ENCODE measurements at places on chromosomes 1 and 21.
A peak's percentile ranks its signal among the peaks of the same experiment; 100 is the strongest.

GRCh38 chr1:162498496-162498810 is 835 bp downstream of the UHMK1 start:
- no peak for DNase-seq

DNA sequence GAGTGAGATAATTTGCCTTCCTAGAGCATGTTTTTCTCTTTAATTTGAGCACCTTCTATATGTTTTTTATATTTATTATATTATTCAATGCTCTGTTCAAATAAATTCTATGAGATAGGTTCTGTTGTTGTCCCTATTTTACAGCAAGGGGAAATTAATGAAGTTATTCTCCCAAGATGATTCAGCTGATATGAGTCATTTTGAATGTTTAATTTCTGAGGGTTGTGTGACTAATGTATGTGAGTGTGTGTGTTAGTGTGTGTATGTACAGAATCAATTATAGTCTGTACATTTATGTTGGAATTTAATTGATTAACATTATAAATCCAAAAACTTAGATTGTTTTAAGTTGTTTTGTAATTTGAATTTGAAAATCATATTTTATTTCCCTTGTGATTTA is 1536.7 kb upstream of the B3GALT2 start:
- DNase-seq = no peak

DNA sequence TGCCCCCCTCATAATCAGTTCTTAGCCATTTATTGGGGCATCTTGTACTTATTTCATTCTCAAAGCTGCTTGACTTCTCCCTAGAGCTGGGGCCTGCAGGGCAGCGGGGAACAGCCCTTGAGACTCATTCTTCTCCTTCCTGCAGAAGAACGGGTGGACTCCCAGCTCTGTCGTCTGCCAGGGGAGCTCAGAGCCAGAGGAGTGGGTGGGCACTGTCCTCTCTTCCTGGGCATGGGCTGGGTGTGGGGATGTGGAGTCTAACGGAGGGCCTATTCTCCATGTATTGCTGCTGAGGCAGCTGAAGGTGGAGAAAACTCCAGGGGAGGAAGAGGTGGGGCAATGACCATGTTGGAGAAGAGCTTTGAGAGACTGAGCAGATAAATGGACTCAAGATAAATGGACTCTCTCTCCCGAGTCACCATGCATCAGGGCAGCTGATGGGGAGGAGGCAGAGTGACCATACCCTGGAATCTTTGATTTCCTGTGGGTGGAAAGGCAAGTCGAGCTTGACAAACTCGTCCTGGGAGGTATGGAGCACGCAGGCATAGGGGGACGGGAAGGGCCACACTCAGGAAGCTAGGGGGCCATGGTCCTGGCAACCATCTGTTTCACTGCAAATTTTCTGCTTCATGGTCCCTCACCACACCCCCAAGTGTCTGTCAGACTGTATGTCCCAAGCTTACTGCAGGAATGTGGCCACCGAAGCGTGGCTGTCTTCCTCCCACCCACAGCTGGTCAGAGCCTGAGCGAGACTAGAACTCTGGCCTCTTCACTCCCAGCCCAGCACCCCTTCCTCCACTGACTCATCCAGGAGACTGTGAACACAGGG is 56.9 kb upstream of the ATP2B4 start:
- no peak for DNase-seq

- no peak for DNase-seq
Observed at GRCh38 chr1:168138134-168138533, 1.4 kb upstream of the GPR161 start.

DNA sequence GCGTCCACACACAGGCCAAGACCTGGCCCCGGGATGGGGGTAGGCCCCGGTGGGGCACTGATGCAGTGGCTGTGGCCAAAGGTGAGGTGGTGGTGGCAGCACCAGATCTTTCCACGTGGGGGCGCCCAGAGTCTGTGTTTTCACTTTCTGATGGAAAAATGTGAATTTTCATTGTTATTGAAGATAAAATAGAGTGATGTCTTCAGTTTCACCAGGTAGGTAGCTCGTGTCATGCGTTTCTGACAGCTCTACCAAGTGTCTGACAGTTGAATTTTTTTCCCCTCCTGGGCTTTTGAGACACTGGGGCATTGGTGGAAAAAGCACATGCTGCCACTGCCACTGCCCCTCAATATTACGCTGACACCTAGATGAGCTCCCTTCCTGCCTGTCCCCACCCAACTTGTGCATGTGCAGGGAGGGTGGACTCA is 40.0 kb upstream of the MAGOH start:
- peak; percentile 65 for DNase-seq

DNA sequence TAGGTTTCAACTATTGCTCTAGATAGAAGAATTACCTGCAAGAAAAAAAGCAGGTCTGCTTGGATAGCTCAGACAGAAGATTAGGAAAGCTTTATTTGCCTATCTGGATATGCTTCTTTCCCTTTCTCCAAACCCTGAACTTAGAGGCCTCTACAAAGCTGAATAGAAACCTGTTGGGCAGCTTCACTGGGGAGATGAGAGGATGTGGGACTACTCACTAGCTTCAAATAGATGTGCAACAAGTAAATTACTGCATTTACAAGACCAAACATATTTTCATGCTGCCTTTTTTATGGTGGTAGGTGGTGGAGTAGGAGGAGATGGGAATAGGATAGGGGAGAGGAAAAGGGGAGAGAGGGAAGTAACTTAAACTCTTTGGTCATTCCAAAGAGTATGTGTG is 6.4 kb downstream of the CLCA2 start:
- no peak for DNase-seq

GRCh38 chr21:39915881-39916280 is 48.6 kb downstream of the PCP4 start:
- DNase-seq = no peak

DNA sequence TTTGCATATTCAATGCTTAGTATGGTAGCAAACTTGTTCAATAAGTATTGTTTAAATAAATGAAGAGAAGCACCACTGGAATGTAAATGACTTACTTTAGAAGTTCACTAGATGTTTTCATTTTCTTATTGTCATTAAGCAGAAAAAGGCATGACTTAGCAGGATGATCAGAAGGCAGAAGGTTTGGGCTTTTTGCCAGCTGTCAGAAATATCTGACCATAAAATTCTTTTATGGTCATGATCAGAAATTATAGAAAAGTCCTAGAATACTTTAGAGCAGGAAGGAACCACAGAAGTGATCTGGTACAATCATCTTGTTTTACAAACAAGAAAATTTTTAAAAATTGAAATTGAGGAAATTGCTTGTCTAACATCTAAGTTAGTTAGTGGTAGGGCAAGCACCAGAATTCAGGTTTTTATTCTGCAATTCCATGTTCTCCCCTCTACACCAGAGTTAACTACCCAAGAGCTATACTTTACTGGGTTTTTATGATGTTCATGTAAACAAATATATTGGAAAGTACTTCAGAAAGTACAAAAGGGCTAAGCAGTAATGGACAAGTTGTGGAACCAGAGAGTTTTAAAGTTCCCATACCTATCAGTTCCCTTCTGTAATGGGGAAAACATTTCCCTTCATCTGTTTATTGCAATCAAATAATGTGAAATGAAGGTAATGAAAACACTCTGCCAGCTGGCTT is 10.1 kb downstream of the FMO5 start:
- DNase-seq = no peak

- peak; percentile 20 for DNase-seq
Observed at GRCh38 chr1:110524311-110525248, 5.6 kb upstream of the KCNA10 start.

- DNase-seq = no peak
Observed at GRCh38 chr1:76909311-76909710, 42.0 kb downstream of the ST6GALNAC5 start.

DNA sequence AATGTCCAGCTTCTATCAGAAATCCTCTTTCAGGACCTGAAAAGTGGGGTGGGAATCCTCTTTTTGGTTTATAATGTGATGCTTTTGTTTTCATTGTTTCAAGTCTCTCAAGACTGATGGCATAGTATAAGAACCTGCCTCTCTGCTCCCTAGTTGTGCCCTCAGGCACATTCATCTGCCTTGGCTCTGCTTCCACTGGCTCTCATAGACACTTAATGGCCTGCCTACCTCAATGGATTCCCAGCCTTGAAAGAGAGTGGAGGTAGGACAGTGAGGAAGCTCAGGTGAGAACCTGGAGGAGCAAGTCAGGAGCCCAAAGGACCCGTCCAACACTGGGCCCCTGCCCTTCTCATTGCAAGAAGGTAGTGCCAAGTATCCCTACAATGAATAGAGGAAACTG is 4.8 kb downstream of the TTLL7 start:
- DNase-seq = no peak

GRCh38 chr1:247336390-247336789 is 4.7 kb upstream of the ZNF496 start:
- DNase-seq = no peak

- no peak for DNase-seq
Observed at GRCh38 chr1:170932236-170932635, 3.1 kb upstream of the MROH9 start.

DNA sequence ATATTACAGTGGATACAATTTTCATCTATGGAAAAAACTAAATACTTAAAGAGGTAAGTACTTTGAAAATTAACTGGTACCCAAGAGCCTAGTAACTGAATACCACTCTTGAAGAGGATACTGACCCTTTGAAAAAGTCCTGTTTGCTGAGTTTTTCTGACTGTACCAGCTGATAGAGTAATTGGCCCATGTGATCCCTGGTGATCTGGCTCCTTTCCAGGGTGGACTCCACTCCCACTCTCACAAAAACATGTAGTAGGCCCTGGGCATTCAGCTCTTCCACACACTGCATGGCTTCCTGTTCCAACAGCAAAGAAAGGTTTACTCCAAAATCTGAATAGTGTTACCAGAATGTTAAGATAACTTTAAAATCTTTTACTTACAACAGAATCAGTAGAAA is 53.6 kb upstream of the HP1BP3 start:
- no peak for DNase-seq

DNA sequence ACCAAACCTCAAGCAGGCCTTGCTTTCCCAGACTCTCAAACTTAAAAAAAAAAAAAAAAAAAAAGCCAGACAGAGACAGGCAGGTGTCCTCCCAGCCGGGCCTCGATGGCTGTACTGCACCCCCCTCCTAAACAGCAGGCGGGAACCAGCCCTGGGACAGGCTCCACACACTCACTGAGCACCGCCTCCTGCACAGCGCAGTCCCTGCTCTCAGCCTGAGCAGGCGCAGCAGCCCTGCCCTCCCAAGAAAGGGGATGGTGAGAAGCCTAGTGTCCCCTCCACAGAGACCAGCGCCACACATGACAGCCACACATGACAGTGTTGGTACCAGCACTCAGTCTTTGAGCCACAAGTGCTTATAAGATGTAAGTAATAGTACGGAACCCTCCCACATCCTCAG is 11.9 kb downstream of the MX2 start:
- no peak for DNase-seq

- DNase-seq = no peak
Observed at GRCh38 chr1:26181586-26182382, 4.5 kb downstream of the CNKSR1 start.

DNA sequence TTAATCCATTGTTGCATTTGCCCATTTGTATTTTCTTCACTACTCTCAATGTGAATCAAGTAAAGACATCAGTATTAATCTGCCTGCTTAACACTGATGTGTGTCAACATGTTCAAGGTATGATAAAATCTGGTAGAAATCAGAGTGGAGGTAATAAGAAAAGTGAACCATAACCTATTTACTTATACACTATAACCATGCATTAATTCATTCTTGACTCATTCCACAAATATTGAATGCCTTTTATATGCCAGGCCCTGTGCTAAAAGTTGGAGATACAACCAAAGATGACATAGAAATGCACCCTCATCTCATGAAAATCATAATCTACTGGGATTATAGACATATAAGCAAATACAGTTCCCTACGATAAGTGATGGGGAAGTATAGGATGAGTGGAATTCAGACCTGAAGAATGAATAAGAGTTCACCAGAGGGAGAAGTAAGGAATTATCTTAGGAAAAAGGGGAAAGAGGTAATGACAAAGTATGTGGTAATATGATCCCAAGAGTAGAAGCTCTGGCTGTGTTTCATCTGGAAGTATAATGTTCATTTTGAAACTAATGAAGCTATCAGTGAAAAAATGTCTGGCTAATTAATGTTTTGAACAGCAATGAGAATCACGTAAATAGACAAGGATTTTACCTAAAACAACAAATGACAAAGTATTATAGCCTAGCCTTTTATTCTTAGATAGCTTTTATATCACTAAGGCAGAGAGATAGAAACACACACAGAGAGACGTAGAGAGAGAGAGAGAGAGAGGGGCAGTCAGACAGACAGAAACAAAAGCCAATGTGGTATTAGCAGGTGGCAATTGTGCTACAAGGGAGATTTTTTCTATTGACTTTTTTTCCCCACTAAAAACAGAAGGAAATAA is 7.0 kb upstream of the RWDD3 start:
- no peak for DNase-seq

DNA sequence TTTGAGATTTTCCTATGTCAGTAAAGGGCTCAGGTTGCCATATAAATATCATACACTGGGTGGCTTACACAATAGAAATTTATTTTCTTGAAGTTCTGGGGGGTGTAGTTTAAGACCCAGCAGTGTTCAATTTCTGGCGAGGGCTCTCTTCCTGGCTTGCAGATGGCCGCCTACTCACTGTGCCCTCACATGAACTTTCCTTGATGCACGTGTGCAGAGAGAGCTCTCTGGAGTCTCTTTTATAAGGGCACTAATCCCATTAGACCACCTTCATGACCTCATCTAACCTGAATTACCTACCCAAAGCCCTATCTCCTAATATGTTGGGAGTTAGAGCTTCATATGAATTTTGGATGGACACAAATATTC is 21.1 kb downstream of the TMEM51 start:
- no peak for DNase-seq

- no peak for DNase-seq
Observed at GRCh38 chr1:19310720-19311502, 1.0 kb downstream of the AKR7A2 start.

GRCh38 chr21:34337741-34338140 is 26.1 kb upstream of the KCNE2 start:
- DNase-seq = no peak

DNA sequence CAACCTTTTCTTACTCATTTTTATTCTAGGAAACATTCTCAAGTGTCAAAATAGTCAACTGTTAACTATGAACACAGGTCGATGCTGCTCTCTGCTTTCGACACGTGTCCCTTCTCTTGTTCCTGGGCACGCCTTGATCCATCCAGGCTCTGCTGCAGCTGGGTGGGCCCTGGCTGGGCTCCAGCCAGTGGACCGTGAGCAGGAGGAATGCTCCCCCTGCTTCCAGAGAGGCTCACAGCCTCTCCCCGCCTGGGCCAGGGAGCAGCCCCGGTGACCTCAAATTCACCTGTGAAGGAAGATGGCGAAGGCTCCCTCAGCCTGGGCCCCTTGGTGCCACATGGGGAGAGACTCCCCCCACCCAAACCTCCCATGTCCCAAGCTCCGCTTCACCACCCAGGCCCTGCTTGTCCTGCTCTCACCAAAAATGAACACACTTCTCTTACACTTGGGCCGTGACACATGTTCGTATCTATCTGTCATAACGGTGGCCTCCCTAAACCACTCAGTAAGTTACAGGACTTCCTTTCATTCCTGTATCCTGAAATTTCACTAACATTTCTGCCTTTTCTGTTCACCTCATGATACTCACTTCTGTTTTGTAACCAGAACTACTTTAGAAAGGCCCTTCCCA is 24.6 kb upstream of the ADARB1 start:
- DNase-seq = no peak

Data from activated T-cell treated with anti-CD3 and anti-CD28 coated beads for 1 hour (primary cell).